Hindlimb muscle (tissue), 1 donor: ENCODE measurements at places on chromosomes 1 and 21. TPM values are rescaled to one million over a fixed set of nuclear protein-coding genes. Genes with fewer than 3 reads are reported as not detected.

DNA sequence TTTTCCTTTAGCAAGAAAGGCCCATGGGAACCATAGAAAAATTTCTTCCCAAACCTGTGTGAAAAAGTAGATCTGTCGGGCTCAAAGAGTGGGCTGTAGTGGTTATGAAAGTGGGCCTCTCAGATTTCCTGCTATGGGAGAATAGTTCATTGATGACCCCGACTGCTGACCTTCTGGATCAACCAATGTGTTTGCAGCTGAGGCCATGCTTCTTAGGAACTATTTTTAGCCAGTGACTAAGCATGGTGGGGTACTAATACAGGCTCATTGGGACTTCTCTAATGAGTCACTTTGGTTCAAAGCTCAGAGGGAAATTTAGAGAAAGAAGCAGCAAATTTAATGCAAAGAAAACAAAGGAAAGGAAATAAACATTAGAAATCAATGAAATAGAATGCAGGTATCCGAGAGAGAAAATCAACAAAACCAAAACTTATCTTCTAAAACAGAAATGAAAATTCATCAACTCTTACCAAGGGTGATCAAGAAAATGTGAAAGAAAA lies 12.6 kb upstream of the PSMA5 start:
- DNase-seq: no peak

DNA sequence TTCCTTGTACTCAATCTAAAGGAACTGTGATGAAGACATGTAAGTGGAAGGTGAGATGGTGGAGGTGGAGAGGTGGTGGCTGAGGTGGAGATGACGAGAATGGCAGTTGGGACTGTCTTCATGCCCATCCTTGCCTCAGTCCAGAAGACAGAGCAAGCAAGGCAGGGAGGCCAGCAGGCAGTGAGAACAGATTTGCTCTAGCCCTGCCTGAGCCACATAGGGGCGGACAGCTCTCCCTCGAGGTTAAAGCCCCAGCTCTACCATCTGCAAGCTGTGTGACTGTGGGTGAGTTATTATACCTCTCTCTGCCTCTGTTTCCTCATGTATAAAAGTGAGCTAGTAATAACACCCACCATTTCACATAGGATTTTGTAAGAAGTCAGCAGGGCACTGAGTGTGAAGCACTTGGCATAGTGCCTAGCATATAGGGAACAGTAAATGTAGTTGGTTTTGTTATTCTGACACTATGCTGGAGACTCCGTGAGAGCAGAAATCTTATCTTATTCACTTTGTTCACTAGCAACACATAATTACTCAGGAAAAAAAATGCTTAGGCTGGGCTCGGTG lies 4.8 kb upstream of the FAM110D start:
- DNase-seq: no peak

GRCh38 chr1:150269451-150269850 lies 635 bp upstream of the APH1A start:
- no peak for DNase-seq

DNA sequence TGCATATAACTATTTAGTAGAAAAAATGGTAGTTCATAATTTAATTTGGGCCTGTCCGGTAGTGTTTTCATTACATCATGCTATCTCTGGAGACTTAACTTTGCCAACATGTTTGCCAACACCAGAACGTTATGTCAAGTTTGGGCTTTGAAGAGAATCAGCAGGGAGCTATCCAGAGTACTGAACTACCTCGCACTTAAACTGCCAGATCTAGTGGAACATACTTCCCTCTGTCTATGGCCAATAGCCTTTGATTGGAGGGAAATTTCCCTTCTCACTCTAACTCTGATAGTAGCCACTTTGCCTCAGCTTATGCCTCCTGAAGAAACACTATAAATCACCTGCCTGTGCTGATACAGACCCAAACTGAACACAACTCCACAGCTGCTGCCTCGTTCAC lies 10.0 kb downstream of the LRRC53 start:
- peak; percentile 40 for DNase-seq

Gene TRABD2B
- polyA plus RNA-seq: 5.5 TPM

Gene ANGPTL7
- polyA plus RNA-seq: 0.54 TPM

DNA sequence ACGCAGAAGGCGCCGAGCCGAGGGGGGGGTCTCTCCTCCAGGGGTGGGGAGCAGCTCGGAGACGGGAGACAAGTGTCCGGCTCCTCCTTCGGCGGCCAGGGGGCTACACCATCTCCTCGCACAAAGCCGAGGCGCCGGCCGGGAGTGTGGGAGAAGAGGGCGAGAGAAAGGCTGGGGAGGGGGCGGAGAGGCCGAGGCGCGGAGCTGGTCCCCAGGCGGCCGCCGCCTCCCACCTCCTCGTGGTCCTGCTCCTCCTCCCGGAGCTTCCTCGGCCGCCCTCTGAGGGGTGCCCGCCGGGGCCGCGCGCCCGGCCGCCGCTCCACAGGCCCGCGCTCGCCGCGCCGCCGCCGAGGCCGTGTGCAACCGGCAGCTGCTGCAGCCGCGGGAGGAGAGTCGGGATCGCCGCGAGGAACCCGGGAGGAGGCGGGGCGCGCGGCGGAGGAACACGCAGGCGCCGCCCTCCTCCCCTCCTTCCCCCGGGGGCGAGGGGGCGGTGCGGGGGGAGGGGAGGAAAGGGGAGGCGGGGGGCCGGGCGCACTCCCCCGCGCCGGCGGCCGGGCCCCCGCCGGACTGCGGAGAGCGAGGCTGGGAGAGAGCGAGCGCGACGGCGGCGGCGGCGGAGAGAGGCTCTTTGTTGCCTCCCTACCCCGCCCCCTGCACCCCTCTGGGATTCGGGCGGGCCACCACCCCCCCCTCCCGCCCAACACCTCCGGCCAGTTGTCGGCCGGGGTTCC lies at the start of gene ENAH:
Gene ENAH (minus strand): TSS at position 395 of the 734 bp plus-strand sequence. CDS start 433 bp downstream, outside the sequence.
- DNase-seq: peak; percentile 88

DNA sequence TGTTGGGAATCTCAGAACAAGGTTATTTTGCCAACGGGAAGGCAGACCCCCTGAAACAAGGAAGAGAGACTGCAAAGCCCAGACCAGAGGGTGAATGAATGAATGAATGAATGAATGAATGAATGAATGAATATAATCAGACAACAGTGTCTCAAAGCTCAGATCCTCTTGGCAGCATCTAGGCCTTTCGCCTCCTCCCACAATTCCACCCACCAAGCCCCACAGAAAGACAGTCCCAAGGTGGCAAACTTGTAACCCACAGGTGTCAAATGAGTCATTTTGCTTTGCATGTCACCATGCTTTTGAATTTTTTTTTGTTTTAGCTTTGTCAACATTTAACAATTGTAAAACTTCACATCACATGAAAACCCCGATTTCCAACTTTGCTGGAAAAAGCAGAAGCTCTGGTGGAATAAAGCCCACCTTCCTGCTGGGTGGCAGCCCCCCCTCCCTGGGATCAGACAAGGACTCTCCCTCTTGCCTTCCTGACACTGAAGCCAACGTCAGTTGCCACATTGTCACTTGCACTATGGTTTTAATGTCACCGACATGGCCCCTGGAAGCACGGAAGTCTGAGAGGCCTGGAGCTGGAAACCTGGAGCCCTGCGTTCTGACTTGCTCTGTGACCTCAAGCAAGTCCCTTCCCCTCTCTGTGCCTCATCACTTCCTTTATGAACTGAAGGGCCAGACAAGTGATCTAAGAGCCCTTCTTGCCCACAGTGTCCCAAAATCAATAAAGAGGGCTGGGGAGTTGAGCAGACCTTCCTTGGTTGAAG lies 134.6 kb upstream of the RUNX3 start:
- DNase-seq: no peak

Gene HPDL
- polyA plus RNA-seq: 1.8 TPM

DNA sequence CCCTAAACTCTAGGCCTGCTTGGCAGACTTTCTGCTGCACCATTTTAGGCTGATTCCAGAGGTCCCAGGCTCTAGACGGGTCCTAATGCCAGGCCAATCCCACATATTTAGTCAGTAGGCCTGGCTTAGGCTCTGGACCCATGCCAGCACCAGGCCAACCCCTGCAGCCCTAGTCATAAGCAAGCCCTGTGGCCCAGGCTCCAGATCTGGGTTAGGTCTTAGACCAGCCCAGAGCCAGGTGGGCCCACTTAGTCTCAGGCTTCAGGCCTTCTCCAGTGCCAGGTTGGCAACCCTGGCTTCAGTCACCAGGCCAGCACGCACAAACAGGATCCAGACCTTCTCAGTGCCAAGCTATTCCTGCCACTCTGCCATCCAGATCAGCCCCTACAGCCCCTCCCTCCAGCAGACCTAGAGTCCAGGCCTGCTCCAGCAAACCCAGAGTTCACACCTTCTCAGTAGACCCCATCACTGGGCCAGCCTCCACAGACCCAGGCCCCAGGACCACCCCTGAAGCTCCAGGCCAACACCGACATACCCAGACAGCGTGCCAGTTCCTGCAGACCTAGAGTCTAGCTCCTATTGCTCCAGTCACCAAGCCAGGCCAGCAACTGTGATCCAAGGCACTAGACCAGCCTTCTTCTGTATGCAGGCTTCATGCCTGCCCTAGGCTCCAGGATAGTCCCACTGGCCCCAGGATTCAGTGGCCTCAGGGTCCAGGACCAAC lies 467.6 kb downstream of the RWDD3 start:
- no peak for DNase-seq

DNA sequence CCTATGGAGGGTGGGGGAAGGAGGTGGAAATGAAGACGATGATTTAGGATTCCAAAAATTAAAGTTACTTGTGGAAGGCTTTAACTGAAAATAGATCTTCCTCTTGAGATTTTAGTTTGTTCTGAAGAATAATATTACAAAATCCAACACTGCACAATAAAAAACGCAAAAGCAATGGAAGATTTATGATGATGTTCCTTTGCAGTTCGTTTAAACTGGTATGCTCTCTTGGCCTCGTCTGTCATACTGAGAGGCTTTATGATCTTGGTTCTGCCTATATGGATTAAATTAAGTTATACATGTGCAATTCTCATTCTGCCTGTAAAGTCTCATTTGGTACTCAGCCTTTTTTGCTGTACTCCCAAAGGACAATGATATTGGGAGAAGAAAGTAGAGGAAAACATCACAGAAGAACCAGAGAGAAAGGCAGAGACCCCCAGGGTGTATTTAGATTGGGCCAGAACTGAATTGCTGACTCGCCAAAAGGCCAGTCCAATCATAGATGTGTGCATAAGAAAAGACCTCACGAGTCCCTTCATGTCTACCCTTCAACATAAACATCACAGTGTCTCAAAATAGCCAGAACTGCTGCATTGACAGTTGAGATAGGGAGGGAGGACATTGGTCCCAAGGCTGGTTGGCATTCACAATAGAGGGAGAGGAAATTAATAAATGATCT lies 188.6 kb downstream of the GREM2 start:
- no peak for DNase-seq

DNA sequence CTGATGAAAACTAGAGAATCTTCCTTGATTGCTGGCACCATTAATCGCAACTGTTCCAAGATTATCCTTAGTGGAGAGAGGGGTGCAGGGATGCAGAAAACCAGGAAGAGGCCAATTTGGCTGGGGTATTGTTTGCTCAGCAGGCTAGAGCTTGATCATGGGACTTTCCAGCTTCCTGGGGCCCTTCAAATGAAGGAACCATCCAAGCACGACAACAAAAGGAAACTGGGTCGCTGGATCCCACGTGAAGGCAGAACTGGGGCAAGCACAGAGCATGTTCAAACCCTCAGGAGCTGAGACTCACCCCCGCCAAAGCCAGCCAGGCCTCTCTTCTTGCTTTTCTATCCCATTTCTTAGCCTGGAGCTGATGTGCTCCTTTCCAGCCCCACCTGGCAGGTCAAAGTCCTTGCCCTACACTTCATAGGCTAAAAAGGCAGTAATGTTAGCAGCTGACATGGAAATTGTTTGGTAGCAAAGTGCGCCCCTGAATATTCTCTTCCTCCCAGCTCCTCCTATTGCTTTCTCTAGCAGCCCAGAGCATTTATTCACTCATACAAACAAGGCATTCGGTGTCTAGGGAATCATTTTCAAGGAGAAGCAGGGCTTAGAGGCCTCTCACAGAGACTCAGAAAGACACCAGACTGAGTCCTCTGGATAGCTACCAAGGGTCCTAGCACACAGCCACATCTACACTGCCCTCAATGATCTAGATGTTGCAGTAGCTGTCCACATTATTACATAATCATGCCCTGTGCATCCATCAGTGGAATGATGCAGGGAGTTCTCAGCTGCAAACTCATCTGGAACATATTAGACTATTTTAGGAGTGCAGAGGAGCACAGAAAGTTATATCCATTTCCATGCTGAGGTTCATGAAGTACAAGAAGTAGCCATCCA lies 11.5 kb downstream of the KCNA2 start:
- peak; percentile 13 for DNase-seq

GRCh38 chr1:167427848-167428247 lies 90.5 kb downstream of the CD247 start:
- DNase-seq: no peak

DNA sequence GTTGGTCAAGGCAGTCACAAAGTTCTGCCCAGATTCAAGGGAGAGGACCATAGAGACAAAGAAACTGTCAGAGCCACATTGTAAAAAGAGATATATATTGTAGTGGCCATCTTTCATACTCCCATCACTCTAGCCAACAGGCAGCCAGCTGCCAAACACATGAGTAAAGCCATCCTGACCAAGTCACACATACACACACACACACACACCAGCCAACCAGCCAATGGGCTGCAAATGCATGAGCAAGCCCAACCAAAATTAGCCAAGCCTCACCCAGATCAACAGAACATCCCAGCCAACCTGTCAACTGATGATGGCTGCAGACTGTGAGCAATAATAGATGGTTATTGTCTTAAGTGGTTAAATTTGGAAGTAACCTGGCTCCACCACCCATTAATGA lies 120.7 kb downstream of the SEC16B start:
- DNase-seq: no peak

Gene LCE2B
- not detected for polyA plus RNA-seq

DNA sequence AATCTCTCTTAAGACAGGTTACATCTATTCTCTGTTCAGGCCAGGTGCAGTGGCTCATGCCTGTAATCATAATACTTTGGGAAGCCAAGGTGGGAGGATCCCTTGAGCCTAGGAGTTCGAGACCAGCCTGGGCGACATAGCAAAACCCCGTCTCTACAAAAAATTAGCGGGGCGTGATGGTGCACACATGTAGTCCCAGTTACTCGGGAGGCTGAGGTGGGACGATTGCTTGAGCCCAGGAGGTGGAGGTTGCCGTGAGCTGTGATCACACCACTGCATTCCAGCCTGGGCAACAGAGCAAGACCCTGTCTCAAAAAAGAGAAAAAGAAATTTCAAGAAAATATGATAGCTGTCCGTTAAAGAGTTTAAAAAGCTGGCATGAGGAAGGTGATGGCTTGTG lies 43.0 kb downstream of the UBE4B start:
- no peak for DNase-seq

Gene CAPN2
- 99.6 TPM for polyA plus RNA-seq

DNA sequence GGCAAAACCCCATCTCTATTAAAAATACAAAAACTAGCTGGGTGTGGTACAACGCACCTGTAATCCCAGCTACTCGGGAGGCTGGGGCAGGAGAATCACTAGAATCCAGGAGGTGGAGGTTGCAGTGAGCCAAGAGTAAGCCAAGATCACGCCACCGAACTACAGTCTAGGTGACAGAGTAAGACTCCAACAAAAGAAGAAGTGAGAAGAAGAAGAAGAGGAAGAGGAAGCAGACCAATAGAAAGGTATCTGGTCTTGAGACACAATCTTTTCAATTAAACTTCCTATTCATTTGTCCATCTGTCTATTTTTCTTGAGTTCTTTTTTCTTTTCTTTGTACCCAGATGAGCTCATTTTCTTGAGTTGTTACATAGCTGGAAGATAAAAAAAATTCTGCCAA lies 55.7 kb upstream of the ACADM start:
- DNase-seq: no peak
